ENCODE measurements at places on chromosomes 2 and 18.

- no peak for DNase-seq
These were observed 34.9 kb upstream of the MAT2A start for GRCh38 chr2:85503851-85504777.

GRCh38 chr2:27320958-27321543 is 1.8 kb downstream of the MPV17 start:
- no peak for DNase-seq

GRCh38 chr18:72543357-72544055 is 636 bp downstream of the CBLN2 start:
- DNase-seq, result no peak

GRCh38 chr2:53964987-53965687 is 5.7 kb downstream of the PSME4 start:
- DNase-seq, result no peak

GRCh38 chr2:217356781-217357180 is 496.9 kb upstream of the TNP1 start:
- DNase-seq, result no peak

- no peak for DNase-seq
These were observed 36.6 kb downstream of the CASP10 start for GRCh38 chr2:201219328-201220096.

GRCh38 chr2:217625557-217626169 is 377.1 kb downstream of the TNS1 start:
- no peak for DNase-seq

- no peak for DNase-seq
These were observed 441.7 kb downstream of the THSD7B start for GRCh38 chr2:137207030-137207429.

All from CD4-positive, alpha-beta memory T cell (primary cell).